ENCODE measurements at places on chromosomes 13 and 19.

- no peak for DNase-seq
Observed at GRCh38 chr19:28606269-28607032, 606.5 kb downstream of the UQCRFS1 start.

DNA sequence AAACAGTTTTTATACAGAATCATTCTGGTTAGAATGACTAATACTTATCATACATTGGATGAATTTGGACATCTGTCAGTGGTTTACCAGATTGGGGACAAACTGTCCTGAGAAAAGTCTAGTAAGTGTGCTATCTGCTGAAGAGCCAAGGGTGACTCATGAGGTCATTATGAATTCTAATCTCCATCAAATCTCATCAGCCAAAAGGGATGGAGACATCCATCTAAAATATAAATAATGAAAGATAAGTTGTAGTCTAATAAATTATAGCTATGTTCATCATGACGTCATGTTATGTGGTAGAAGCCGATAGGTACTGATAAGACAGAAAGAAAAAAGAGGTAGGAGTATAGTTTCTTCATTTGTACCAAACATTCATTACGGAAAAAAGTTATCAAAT lies 804.4 kb downstream of the PCDH9 start:
- no peak for DNase-seq

DNA sequence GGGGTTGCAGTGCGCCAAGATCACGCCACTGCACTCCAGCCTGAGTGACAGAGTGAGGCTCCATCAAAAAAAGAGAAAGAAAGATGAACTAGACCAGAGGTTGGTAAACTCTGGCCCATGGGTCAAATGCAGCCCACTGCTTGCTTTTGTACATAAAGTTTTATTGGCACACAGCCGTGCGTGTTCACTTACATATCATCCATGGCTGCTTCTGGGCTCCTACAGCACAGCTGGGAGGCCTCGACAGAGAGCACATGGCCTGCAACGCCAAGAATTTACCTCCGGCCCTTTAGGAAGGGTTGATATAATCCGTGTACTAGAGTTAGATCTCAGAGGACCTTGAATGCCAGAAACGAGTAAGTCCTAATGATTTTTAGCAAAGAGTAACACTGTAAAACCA lies 46.0 kb downstream of the GNG7 start:
- DNase-seq, result no peak

GRCh38 chr13:35720690-35721554 lies 244.4 kb upstream of the MAB21L1 start:
- DNase-seq, result peak; percentile 54

- no peak for DNase-seq
Observed at GRCh38 chr19:12899891-12900518, 9.0 kb downstream of the GCDH start.

DNA sequence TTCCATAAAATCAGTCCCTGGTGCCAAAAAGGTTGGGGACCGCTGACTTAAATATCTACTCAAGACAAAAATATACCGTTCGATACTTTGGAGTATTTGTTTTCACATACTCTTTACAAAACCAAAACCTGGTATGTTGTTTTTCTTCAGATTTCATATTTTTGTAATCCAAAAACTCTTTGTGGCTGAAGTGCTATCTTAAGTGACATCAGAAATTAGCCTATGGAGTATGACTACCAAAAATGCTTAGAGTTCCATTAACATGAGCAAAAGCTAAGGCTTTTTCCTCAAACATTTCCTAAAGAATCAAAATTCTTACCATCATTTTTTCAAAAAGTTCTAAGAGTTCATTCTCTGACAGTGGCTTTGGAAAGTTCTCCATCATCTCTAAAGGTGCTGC lies 52.0 kb downstream of the DIAPH3 start:
- no peak for DNase-seq

DNA sequence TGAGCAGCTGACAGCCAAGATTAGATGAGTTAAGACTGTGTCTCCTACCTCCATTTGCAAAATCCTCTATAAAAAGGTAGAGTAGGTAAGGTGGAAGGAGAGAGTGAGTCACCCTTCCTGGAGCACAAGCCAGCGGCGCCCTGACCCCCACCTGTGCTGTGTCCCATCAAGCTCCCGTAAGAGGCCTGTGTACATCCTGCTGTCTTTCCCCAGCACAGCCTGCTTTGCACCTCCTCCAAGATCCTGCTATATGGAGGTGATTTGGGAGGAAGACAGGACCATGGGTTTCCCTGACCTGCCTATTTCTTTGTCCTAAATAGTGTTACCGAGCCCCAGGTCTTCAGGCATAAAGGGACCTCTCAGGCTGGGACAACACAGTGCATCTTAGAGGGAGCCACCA lies 62.3 kb upstream of the UQCRFS1 start:
- DNase-seq, result no peak

GRCh38 chr13:100434010-100434763 lies 154.4 kb downstream of the GGACT start:
- DNase-seq, result peak; percentile 85

DNA sequence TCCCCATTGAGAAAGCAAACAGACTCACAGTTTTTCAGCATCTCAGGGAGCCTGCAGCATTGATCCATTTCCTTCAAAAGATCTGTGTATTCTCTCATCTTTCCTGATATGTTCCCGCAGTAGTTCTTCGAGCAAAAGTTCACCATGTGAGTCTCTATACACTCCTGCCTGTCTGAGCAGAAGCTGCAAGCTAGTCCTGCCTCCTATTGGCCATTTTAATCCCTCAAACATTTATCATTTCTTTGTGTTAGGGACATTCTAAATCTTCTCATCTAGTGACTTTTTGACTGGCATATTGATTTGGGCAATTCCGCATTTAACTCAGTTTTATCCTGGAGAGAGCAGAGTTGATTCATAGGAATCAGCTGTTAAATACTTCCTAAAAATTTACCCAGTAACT lies 660.4 kb upstream of the KLF12 start:
- no peak for DNase-seq

GRCh38 chr19:37874784-37875183 lies 31.6 kb downstream of the WDR87 start:
- DNase-seq, result peak; percentile 17

DNA sequence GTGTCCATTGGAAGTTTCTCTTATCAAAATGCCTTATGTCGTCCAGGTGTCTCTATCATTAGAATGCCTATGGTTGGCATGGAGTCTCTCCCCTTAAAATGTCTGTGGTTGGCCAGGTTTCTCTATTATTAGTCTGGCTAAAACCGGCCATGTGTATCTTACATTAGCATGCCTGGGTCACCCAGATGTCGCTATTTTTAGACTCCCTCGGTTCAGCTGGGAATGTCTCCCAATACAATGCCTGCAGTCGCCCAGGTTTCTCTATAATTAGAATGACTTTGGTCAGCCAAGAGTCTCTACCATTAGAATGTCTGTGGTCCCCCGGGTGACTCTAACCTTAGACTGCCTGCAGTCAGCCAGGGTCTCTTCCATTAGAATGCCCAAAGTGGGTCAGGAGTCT lies 1536.1 kb downstream of the UQCRFS1 start:
- DNase-seq, result no peak

DNA sequence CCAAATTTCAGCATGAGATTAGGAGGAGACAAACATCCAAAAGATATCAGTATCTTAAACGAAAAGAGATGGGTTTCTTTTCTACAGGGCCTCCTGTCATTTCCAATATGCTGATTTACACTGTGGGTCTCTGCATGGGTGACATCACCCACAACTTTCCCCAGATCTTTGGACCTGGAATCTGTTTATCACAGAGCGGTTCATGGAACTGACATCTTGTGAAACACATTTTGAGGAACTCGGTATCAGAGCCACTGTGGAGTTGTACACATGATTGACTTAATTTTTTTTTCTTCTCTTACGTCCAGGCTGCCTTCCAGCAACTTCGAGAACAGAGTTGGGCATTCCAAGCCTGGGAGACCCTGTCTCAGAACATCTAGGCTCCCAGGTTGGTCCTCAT lies 80.2 kb upstream of the SERP2 start:
- no peak for DNase-seq

DNA sequence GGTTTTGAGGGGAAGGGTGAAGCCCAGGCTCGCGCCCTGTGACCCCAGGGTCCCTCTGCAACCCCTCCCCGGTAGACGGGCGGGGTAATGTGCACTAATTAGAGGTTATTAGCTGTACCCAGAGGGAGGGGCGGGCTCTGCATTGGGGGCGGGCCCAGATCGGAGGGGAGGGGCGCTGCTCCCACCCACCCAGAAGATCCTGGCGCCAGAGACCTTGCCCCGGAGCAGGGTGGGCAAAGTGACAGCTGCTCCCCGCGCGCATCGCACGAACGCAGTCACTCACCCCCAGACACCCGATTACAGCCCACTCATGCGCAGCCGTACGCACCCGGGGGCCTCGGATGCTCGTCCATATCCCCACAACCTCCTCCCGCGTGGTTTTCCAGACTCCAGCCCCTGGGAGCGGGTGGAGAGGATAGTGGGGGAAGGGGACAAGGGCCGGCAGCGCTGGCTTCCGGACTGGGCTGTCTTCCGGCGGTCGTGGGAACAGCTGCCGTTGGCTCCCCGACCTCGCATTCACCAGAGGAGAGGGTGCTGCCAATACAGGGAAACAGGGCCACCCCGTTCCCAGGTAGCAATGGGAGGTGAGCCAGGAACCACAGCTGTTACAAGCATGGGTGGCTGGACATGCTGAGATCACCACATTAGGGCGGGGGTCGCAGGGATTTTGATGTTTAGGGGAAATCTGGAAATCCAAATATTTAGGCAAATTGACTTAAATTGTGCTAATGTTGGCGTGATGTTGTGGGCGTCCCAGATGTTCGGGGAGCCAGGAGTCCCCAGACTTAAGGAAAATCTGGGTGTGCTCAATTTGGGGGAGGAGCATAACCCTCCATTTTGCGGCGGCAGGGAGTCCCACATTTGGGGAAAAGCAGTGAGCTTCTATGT lies 2.9 kb upstream of the HOOK2 start:
- DNase-seq, result peak; percentile 82

DNA sequence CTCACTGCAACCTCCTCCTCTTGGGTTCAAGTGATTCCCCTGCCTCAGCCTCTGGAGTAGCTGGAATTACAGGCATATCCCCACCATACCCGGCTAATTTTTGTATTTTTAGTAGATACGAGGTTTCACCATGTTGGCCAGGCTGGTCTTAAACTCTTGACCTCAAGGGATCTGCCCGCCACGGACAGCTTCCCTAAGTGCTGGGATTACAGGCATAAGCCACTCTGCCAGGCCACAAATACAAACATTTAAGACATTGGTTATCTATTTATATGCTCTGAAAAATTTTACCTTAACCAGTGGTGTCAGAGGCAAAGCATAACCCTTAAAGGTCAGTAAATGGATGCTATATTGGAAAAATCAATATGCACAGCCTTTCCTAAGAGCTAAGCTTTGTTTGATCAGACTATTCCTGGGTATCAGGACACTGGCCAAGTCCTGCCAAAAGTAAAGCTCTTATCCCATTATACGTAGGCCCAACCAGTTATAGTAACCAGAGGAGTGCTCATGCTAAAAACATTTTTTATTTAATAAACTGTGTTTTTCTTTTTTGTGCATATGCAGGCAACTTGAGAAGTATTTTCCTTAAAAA lies 56.4 kb upstream of the STARD13 start:
- no peak for DNase-seq

GRCh38 chr19:47158879-47159503 lies 28.4 kb downstream of the SAE1 start:
- DNase-seq, result peak; percentile 68

GRCh38 chr13:96475103-96475502 lies 385.2 kb downstream of the HS6ST3 start:
- peak; percentile 16 for DNase-seq

DNA sequence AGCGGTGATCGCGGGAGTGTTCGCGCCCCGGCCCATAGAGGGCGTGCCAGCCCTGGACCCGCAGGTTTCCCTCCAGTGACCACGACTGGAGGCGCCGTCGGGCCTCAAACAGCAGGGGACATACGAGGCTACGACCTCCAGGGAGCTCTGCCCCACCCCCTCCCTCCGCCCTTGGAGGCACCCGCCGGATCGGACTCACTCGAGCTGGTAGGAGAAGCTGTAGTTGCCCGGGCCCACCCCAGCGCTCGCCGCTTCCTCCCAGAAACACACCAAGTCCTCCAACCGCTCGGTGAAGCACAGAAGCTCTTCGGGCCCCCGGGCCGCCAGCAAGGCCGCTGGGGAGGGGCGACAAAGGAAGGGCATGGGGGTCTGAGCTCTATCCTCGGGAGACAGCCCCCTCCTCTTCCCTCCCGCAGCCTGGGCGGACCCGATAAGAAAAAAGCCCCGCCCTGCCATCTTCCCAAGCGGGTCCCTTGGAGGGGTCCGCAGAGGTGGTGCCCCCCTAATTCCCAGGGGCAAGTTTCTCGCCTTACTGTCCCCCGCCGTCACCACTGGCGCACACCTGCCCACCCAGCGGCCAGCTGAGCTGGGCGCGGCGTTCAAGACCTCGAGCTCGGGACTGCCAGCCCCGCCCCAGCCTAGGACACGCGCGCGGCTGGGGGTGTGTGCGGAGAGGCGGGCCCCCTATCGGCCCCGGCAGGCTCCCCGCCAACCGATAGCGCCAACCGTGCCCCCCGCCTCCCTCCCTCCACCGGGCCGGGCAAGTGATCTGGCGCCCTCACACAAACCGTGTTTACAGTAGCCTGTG lies 1.0 kb downstream of the EPOR start:
- peak; percentile 36 for DNase-seq

DNA sequence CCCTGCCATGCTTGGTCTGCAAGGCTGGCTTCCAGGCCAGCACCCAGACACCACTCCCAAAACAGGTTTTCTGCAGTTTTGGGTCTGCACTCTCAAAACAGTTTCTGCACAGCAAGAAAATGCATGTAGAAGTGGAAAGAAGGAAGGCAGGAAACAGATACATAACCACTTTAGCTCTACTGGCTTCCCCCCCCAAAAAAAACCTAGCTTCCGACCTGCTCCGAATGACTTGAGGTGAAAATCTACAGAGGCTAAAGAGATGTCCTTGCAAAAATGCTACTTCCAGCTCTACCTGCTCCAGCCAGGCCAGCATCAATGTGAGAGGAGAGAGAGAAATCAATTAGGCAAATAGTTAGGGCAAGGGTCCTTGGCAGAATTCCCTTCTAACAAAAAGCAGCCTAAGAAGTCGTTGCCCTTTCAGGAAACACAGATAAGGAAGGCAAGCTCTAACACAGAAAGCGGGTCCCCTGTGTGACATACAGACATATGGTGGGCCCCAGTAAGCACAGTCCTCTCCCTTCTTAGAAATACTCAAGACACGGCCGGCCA lies 3.4 kb downstream of the C19orf12 start:
- DNase-seq, result no peak

DNA sequence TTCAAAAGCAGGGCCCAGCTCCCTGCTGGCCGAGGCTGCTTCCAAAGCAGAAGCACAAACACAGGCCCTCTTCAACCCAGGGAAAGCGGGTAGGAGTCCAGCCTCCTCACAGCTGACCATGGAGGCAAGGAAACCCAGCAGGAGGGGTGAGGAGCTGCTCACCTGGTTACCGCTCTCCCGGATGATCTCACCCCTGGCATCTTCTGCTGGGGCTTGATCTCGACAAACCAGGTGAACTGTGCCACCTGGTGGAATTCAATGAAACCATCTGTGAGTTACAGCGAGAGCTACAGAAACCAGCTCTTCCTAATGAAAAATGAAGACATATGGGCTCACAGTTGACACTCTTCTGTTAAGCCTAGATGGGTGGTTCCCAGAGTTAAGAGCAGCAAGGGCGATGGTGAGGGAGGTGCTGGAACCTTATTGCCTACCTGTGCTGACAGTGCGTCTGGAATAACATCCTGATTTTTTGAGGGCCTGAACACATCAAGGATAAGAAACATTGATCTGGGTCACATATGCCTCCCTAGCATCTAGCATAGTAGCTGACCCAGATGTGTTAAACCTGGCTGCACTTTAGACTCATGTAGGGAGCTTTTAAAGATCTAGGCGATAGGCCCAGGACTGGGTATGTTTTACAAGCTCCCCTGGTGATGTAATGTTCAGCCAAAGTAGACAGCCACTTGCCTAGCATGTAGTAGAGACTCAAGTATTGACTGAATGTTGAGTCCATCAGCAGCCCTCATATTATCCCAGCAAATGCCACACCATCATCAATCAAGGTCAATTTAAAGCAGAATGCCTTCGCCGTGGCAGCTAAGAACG lies 6.1 kb downstream of the DHRS12 start:
- peak; percentile 68 for DNase-seq
